ENCODE measurements at places on chromosomes 1 and 21.

- DNase-seq, result no peak
These were observed 163.2 kb upstream of the CACYBP start for GRCh38 chr1:174836543-174836942.

DNA sequence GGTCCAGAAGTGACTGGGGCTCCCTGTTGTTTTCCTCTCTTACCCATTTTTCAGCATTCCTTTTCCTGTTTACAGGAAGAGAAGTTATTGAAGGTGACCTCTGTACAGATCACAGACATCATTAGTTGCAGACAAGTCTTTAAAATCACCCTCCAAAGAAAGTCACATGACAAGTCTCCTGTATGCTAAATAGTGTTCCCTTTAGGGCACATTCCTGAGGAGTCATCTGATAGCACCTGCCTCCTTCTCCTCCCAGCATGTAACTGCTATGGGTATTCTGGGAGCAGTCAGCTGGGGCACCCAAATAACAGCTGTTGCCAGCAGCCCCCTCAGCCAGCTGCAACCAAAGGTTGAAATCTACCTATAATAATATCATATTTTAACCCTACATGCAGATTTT lies 200.6 kb downstream of the PTGER3 start:
- no peak for DNase-seq

- no peak for DNase-seq
These were observed 61.7 kb downstream of the LGR6 start for GRCh38 chr1:202255343-202255742.

DNA sequence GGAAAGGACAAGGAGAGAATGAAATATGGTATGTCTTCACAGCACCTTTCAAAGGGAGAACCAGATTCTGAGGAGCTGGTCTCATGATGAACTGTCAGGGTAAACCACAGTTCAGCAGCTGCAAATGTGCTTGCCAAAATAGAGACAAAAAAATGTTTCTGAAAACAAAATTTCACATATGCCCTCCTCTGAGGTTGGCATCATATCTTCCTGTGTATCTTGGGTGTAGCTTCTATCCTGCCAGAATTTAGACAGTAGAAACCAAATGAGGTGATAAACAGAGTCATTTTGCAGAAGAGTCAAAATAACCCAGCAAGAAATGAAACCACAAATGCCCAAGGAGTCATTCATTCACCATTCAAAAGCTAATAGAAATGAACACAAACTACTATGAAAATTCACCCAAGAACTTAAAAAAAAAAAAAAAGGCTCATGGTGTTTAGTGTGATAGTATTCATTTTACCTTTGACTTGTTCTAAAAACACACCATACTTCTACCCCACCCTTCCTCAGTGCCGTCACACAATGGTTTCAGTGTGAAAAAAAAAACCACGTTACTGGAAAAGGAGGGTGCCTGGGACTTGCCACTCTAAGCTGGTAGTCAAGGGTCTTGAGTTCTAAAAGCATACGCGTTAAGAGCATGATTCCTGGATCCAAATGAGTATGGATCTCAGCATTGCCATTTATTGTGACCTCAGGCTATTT lies 18.5 kb downstream of the SELL start:
- no peak for DNase-seq

DNA sequence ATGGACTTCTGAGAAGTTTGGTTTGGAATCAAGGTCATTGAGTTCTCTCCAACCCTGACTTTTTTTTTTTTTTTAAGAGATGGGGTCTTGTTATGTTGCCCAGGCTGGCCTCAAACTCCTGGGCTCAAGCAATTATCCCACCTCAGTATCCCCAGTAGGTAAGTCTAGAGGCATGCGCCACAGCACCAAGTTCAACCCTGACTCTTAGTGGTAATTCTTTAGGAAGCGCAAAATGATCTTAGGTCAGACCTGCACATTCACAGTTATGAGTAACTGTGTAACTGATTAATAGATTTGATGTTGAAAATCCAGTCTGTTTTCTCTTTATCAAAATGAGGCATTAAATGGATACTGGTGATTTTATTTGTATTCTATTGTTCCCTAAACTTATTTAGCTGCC lies 95.9 kb downstream of the GREM2 start:
- DNase-seq, result no peak

DNA sequence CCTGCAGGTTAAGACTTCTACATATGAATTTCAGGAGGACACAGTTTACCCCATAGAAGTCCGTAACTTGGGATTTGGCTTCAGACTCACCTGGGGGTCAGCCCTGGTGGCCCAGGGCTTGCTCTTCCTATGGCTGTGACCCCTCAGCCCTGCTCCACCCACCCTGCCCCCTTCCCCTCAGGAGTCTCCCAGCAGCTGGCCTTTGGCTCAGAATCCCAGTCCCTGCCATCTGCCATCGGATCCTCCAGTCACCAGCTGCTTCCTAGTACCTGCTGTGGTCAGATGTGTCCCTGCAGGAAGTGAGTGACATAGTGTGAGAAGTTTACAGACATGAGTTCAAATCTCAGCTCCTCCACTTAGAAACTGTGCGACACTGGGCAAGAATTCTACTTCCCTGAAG lies 332.6 kb downstream of the NPHP4 start:
- no peak for DNase-seq

DNA sequence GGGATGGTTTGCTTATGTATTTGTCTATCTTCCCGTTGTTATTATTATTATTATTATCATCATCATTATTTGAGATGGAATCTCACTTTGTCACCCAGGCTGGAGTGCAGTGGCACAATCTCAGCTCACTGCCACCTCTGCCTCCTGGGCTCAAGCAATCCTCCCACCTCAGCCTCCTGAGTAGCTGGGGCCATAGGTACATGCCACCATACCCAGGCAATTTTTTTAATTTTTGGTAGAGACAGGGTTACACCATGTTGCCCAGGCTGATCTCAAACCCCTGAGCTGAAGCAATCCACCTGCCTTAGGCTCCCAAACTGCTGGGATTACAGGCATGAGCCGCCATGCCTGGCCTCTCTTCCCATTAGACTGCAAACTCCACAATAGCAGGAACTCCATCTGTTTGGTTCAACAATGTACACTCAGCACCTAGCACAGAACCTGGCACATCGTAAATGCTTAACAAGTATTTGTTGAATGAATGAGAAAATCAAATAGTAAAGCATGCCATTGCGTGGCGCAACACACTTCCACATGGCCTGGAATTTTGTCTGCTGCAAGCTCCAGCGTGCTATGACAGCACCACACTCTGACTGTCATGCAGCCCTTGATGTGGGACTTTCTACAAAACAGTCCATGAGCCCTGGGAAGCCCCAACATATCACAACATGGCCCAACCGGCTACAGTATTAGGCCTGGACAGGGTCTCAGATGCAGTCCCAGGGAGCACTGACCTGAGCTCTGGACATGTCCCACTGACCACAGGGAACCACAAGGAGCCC lies 3.8 kb upstream of the TINAGL1 start:
- no peak for DNase-seq

- DNase-seq, result no peak
These were observed 46.9 kb upstream of the GNG12 start for GRCh38 chr1:67880056-67880601.

DNA sequence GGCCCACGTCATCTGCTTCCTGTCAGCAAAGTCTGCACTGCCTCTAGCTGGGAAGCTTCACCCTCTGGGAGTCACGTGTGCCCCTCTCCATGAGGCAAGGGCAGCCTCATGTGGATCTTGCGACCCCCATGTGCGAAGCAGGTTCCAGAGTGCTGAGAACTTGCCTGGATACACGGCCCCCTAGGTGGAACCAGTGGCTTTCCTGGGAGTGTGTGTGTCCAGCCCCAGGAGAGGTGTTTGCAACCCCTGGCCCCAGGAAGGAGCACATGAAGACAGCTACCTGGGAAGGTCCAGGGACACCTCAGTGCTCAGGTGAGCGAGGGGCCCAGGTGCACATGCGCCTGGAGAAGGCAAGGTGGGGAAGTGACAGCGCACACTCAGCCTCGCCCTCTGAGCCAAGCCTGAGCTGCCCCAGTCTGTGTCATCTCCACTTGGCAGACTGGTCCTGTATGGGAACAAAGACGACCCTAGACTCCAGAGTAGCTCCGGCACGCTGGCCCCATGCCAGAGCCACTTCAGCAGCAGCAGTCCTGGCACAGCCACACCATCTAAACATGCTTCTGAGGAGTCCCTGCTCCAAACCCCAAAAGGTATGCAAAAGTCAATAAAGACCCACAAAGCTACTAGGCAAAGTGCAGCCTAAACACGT lies 8.9 kb downstream of the LSS start:
- no peak for DNase-seq

All from esophagus squamous epithelium (tissue), 5 donors.